Stimulated activated CD4-positive, alpha-beta T cell treated with anti-CD3 and anti-CD28 coated beads, Interleukin-1b, Interleukin-23, amount 100 ng/mL, for 1 hour (primary cell): ENCODE measurements at places on chromosomes 1 and 21.
A peak's percentile ranks its signal among the peaks of the same experiment; 100 is the strongest.

DNA sequence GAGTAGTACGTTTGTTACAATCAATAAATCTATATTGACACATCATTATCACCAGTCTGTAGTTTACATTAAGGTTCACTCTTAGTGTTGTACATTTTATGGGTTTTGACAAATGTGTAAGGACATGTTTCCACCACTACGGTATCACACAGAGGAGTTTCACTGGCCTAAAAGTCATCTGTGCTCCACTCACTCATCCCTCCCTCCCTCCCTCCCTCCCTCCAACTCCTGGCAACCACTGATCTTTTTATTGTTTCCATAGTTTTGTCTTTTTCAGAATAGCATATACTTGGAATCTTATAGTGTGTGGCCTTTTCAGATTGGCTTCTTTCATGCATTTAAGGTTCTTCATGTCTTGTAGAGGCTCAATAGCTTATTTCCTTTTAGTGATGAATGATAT is 44.1 kb upstream of the RHOU start:
- DNase-seq: no peak

DNA sequence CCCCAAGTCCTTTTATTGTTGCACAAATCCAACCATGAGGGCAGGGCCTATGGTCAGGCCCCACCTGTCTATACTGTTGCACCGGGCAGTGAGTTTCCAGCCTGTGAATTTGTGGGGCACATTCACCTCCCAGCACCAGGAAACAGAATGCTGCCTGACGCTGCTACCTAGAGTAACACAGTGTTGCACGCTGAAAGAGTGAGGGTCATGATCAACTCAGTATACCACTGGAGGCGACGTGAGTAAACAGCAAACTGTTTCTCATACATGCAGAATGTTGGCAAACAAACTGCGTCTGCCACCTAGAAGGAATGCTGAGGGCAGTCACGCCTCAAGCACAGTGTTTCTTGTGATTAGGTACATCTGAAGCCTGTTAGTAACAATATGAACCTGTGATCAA is 13.4 kb upstream of the LRRC47 start:
- no peak for DNase-seq

- DNase-seq: no peak
These were observed 3.7 kb downstream of the ZBED6 start for GRCh38 chr1:203799157-203799556.

GRCh38 chr1:107318932-107319331 is 178.1 kb downstream of the NTNG1 start:
- no peak for DNase-seq

- no peak for DNase-seq
These were observed 20.3 kb upstream of the CA6 start for GRCh38 chr1:8925406-8925805.

DNA sequence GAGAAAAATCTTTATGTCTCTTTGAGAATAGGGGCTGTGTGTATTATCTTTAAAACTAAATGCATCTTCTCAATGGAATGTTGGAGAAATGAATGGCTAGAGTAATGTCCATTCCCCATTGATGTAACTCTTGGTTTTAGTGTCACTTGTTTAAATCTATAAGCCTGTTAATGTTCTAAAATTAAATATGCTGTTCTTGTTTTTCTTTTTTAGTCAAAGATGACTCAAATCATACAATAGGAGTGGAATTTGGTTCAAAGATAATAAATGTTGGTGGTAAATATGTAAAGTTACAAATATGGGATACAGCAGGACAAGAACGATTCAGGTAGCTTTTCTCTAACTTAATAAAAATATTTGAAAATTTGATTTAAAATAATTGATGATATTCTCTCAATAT is 17.6 kb downstream of the RAB4A start:
- DNase-seq: no peak

DNA sequence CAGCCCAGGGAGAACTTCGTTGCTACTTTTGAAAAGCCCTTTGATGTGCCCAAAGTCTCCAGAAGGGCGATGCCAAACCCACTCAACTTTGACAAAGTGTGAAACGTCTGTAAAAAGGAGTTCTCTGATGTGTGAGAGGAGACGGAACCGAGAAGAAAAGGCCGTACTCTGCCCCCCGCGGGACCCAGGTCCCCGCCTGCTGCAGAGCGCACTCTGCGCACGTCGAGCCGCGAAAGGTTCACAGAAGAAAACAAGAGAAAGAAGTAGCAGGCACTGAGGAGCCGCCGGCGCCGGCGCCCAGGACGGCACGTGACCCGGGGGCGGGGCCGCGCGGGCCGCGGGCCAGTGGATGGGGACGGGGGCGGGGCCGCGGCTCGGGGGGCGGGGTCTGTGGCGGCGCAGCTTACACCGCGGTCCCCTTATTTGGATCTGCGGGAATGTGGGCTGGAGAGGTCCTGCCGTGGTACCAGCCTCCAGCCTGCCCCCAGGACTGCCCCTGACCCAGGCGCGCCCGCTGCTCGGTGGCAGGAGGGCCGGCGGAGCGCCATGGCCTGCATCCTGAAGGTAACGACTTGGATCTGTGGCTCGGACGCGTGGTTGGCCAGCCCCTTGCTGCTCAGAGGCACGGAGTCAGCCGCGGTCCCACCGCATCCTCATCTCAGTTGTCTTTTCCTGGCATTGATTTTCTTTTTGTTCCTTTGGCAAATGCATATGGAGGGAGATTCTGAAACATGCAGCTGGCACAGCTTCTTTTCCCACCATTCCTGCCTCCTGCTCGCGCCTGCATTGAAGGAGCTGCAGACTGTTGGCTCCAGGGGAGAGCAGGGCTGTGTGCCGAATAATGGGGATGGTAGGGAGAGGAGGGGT is at the start of gene ST6GALNAC3:
TSS of gene ST6GALNAC3 (plus strand) at position 426 of the 867 bp plus-strand sequence.
- peak; percentile 61 for DNase-seq

- no peak for DNase-seq
These were observed 136.7 kb upstream of the RAVER2 start for GRCh38 chr1:64608005-64608650.

DNA sequence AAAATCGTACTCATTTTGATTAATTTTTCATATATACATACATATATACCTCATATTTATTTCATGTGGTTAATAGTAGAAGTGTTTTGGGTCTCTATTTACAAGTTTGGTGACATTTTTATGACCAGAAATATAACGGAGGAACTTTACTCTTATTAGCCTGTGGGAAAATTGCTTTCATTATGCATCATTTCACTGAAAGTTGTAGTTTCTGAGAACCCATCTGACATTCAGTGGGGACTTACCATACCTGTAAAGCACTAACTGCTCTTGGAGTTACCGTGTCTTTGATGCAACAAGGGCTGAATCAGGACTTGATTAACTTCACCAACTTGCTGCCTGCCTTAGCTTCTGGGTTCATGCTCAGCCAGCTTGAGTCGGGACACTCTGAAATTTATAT is 49.9 kb upstream of the ITPKB start:
- DNase-seq: no peak

DNA sequence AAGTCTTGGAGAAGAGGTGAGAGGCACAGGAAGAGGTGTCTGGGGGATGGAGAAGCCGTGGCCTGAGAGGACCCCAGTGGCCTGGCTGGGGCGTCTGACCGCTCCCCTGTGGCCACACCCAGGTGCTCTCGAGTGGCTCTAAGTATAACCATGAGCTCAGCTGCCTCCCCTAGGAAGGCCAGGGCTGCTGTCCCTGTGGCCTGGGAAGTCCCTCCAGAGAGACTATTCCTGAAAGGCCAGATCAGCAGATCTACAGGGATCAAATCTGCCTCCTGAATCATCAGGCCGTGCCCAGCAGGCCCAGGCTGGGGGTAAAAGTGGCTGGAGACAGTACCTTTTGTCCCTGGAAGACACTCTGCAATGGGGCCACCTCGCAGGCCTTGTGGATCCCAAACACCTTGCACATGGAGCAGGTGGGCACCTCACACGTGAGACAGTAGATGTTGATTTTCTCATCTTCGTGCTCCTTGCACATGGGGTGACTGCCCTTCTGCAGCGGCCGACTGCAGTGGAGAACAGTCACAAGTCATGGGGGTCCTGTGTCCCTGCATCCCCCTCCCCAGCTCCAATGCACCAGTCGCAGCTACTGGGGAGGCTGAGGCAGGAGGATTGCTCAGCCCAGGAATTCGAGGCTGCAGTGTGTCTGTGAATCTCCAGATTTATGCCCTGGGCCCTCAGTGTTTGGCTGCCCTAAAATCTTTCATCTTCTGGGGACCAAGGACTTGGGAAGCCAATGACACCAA is 6.4 kb downstream of the TRIM63 start:
- no peak for DNase-seq

DNA sequence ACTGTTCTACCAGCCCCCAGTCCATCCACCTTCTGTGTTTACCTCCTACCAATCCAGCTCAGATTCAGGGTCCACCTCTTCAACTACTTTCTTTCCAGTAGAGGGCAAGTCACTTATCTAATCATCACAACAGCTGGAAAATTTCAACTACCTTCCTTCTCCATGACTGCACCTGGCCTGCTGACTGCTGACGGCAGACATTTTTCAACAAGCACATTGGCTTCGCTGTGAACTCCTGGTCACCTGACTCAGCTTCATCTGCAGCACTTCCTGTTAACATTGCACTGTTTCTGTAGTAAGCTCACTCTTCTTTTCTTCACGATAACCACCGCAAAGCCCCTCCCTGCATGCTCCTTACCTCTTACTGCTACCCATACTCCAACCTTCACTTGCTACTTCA is 405.7 kb downstream of the NTNG1 start:
- DNase-seq: no peak

- no peak for DNase-seq
These were observed 23.8 kb downstream of the SIM2 start for GRCh38 chr21:36722370-36723368.

DNA sequence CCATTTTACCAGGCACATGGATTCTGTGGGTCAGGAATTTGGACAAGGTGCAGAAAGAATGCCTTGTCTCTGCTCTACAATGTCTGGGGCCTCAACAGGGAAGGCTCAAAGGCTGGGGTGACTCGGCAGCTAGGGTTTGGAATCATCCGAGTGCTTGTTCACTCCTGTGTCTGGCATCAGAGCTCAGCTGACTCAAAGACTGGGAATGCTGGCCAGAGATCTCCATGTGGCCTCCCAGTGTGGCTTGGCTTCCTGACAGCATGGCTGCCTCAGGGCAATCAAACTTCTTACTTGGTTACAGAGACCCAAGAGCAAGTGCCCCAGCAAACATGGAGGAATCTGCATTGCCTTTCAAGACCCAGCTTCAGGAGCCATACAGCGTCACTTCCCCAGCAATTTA is 110.5 kb downstream of the TOMM20 start:
- DNase-seq: no peak

- DNase-seq: no peak
These were observed 235.8 kb downstream of the TRABD2B start for GRCh38 chr1:47761201-47761930.

- no peak for DNase-seq
These were observed 107.7 kb upstream of the LMO4 start for GRCh38 chr1:87220993-87221392.

DNA sequence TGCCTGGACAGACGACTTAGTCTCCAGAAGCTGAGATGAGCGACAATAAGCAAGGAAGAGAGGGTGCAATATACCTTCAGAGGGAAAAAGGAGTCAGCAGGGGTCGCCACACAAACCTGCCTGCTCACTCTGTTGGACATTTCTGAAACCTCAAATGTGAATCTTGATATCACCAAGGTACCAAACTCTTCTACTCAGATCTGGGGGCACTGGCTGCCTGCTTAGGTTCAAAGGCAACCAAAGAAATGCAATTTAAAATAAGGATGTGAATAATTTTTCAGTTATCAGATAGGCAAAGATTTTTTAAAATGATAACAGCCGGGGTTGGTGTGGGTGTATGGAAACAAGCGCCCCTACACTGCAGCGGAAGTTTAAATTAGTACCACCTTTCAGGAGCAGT is 164.2 kb downstream of the HIVEP3 start:
- no peak for DNase-seq

DNA sequence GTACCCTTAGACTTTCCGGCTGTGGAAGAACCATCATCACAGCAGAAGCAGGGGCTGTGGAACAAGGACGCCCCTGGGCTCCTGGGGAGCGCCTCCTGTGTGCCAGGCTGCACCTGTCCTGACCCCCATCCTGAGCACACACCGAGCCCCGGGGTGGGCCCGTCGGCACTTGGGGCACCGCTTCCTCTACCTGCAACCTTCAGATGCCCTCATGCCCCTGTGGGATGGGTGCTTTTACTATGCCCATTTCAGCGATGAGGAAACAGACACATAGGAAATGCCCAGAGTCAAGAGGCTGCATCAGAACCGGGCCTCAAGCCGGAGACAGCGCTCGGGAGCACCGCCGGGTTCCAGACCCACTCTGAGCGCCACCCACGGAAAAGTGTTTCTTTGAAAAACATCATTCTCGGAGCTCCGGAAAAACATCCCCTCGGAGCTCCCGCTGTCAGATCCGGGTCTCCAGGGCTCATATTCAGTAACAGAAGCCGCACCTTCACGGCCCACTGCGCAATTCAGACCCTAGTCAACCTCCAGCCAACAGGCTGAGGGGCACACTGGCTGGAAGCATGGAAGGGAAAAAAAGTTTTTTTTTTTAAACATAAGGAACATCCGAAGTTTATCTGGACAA is 8.0 kb downstream of the TPRG1L start:
- DNase-seq: no peak

- DNase-seq: no peak
These were observed 255.7 kb downstream of the DISC1 start for GRCh38 chr1:231882333-231882732.

DNA sequence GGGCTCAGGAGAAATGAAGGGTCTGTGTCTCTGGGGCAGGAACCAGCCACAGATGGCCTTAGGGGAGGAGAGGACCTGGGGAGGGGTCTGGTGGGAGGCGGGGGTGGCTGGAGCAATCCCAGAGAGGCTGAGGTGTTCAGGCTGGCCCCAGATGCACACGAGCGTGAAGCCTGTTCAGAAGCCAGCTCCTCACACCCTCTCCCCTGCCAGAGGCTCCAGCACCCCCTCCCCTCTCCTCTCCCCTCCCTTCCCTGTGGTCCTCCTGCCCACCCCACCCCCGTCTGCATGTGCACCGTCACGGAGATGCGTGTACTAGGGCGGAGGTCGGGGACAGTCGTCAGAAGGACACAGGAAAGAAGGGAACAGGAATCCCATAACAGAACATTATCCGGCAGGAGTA is 115.0 kb upstream of the COL6A1 start:
- no peak for DNase-seq

DNA sequence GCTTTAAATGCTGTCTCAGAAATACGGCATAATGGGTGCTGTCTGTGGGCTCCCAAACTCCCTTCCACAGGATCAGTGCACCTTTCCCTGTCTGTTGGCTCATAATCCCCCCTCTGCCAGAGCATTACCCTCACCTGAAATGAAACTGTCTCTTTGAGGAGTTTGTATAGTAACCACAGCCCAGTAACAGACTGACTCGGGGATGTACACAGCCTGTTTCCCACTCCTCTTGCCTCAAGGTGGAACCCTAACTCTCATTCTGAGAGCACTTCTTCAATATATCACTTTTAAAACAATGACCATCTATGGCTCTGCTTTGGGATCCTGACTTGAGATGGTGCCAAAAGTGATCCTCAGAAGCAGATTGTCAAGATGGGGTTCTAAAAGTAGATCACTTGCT is 332.5 kb downstream of the AMY1C start:
- no peak for DNase-seq
